A549 treated with dexamethasone at 1 μM for 4 hours (cell line): ENCODE measurements at places on chromosomes 5 and 9. TPM values are rescaled to one million over a fixed set of nuclear protein-coding genes. Genes with fewer than 3 reads are reported as not detected.

The DMXL1 gene
- total RNA-seq, result 7.0 to 11.4 TPM (median 10.4 TPM) in 5 replicates

The SLC34A1 gene
- total RNA-seq, result not detected in 5 replicates

The SHISAL2B gene
- total RNA-seq, result not detected in 5 replicates

The FAM221B gene
- not detected in 5 replicates for total RNA-seq

The STK32A gene
- 0.18 to 0.30 TPM (median 0.25 TPM) in 5 replicates for total RNA-seq

The IFNA13 gene
- total RNA-seq, result not detected in 5 replicates

The RNF38 gene
- total RNA-seq, result 7.4 to 11.5 TPM (median 9.2 TPM) in 5 replicates

The SGCD gene
- 4.1 to 5.3 TPM (median 4.9 TPM) in 5 replicates for total RNA-seq

The GFPT2 gene
- total RNA-seq, result 44.3 to 64.8 TPM (median 59.4 TPM) in 5 replicates

The FSD1L gene
- 2.0 to 5.1 TPM (median 3.5 TPM) in 5 replicates for total RNA-seq

The TMEM232 gene
- total RNA-seq, result 0.03 to 0.29 TPM (median 0.11 TPM) in 3 of 5 replicates, not detected in the others

The IL4 gene
- total RNA-seq, result not detected in 5 replicates

The LHX3 gene
- 0.05 to 0.13 TPM (median 0.11 TPM) in 5 replicates for total RNA-seq

The SPOCK1 gene
- total RNA-seq, result 10.6 to 24.2 TPM (median 20.1 TPM) in 5 replicates

The HRH2 gene
- total RNA-seq, result 0.34 to 0.69 TPM (median 0.55 TPM) in 5 replicates

The ZDHHC11B gene
- total RNA-seq, result 0.87 to 1.4 TPM (median 1.3 TPM) in 5 replicates

The MVB12B gene
- total RNA-seq, result 5.8 to 8.1 TPM (median 7.4 TPM) in 5 replicates

The CNTLN gene
- total RNA-seq, result 4.8 to 6.1 TPM (median 5.7 TPM) in 5 replicates

The MEF2C gene
- total RNA-seq, result 0.01 to 0.02 TPM (median 0.01 TPM) in 3 of 5 replicates, not detected in the others

The KLHL3 gene
- total RNA-seq, result 0.07 to 0.21 TPM (median 0.15 TPM) in 5 replicates

The CCDC192 gene
- not detected in 5 replicates for total RNA-seq

The SLC12A2 gene
- total RNA-seq, result 10.5 to 21.4 TPM (median 16.4 TPM) in 5 replicates

The GARIN3 gene
- not detected in 5 replicates for total RNA-seq

The UBE2QL1 gene
- total RNA-seq, result 1.9 to 2.4 TPM (median 2.1 TPM) in 5 replicates

The ANKRD18A gene
- 5.5 to 13.7 TPM (median 10.0 TPM) in 5 replicates for total RNA-seq

The MYORG gene
- total RNA-seq, result 5.1 to 8.1 TPM (median 7.2 TPM) in 5 replicates

The TMEM174 gene
- not detected in 5 replicates for total RNA-seq

The TNC gene
- 0.58 to 1.1 TPM (median 1.1 TPM) in 5 replicates for total RNA-seq

The CATSPER3 gene
- 0.21 to 0.49 TPM (median 0.37 TPM) in 5 replicates for total RNA-seq

The SPINK7 gene
- total RNA-seq, result not detected in 5 replicates

The SLC36A2 gene
- not detected in 5 replicates for total RNA-seq

The ANKHD1 gene
- total RNA-seq, result 40.4 to 60.3 TPM (median 54.5 TPM) in 5 replicates

The SOHLH1 gene
- 0.06 to 0.11 TPM in 2 of 5 replicates, not detected in the others for total RNA-seq

The FABP6 gene
- 0.76 to 1.8 TPM (median 1.1 TPM) in 5 replicates for total RNA-seq

The PTGES gene
- total RNA-seq, result 152 to 184 TPM (median 163 TPM) in 5 replicates

The NPDC1 gene
- total RNA-seq, result 34.4 to 84.3 TPM (median 78.9 TPM) in 5 replicates

The UAP1L1 gene
- total RNA-seq, result 8.1 to 15.8 TPM (median 11.1 TPM) in 5 replicates

The CKMT2 gene
- not detected in 5 replicates for total RNA-seq

The SLC6A3 gene
- 0.74 to 1.5 TPM (median 1.2 TPM) in 5 replicates for total RNA-seq

The NSA2 gene
- 122 to 137 TPM (median 130 TPM) in 5 replicates for total RNA-seq

The OBP2A gene
- total RNA-seq, result not detected in 5 replicates

The MARCHF6 gene
- total RNA-seq, result 38.8 to 87.5 TPM (median 76.7 TPM) in 5 replicates

The PCDHA1 gene
- total RNA-seq, result 0.08 to 0.21 TPM (median 0.18 TPM) in 5 replicates

The GPR151 gene
- total RNA-seq, result not detected in 5 replicates

The KLF9 gene
- 3.5 to 5.7 TPM (median 5.2 TPM) in 5 replicates for total RNA-seq

The SPATA31E1 gene
- 0.02 TPM in 1 of 5 replicates, not detected in the others for total RNA-seq

The IGFBPL1 gene
- total RNA-seq, result 1.7 to 3.1 TPM (median 2.5 TPM) in 5 replicates

The LEAP2 gene
- total RNA-seq, result 0.48 to 0.98 TPM (median 0.75 TPM) in 5 replicates

The ANKRD31 gene
- total RNA-seq, result 0.03 to 0.06 TPM (median 0.05 TPM) in 4 of 5 replicates, not detected in the other

The SPRY4 gene
- total RNA-seq, result 8.0 to 12.5 TPM (median 10.3 TPM) in 5 replicates

The TOR1B gene
- total RNA-seq, result 21.2 to 27.1 TPM (median 24.1 TPM) in 5 replicates

The HTR1A gene
- not detected in 5 replicates for total RNA-seq

The GMCL2 gene
- not detected in 5 replicates for total RNA-seq

The REEP5 gene
- 95.9 to 161 TPM (median 101 TPM) in 5 replicates for total RNA-seq
